IPS DF 6.9 (cell line): ENCODE measurements at places on chromosomes 11 and 22.

DNA sequence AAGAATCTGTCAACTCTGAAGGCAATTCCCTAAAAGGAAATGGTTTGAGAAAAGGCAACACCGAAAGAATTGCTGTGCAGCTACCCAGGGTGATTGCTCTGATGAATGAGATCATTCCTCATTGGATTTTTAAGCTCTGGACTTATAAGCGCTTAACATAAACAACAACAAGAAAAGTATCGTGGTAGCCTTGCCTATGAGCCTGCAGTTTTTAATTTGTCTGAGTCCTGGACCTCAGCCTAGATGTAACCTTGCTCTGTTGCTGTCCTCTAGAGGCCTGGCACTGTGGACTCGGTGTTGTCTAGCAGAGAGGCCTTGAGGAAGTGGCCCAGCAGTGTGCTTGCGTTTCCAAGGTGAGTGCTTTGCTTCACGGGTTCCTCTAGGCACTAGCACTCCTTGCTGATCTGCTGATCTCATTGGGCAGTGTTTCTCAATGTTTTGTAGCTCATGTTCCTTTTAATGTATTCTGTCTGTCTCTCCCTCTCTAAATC lies 20.4 kb downstream of the CCDC81 start:
- DNase-seq: no peak

DNA sequence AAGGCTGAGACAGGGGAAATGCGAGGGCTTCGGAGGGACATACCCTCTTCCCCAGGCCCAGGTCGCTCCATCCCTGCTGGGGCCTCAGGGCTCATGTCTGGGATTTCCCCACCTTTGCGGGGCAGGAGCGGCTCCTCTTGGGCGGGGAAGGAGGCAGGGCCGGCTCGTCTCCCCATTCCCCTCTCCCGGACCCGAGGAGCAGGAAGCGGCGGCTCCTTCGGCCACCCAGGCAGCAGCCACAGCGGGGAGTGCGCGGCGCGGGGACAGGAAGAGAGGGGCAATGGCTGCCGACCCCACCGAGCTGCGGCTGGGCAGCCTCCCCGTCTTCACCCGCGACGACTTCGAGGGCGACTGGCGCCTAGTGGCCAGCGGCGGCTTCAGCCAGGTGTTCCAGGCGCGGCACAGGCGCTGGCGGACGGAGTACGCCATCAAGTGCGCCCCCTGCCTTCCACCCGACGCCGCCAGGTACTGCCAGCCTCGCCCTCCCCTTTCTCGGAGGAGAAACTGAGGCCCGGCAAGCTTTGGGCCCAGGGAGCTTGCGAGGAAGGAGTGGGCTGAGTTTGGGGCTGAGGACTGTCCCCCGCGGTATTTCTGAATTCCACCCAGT lies at the start of gene ANKK1:
ANKK1 (plus strand) TSS at position 175 of the 607 bp plus-strand sequence; CDS start at position 281, 106 bp downstream.
- DNase-seq: peak; percentile 29

DNA sequence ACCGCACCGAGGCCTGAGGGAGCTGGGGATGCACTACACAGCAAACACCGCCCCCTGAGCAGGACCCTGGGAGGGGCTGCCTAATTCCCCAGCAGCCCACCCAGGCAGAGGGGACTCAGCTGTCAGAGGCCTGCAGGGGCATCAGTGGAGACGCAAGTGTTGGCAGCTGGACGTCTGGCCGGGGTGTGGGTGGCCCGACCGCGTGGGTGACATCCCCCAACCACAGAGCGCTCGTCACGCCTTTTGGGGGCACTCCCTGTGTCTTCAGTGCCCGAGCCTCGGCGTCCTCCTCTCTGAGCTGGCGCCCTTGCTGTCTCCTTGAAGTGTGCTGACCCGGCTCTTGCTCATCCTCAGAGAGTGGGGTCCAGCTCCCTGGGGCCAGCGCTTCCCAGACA lies 150.2 kb downstream of the BRD1 start:
- no peak for DNase-seq

DNA sequence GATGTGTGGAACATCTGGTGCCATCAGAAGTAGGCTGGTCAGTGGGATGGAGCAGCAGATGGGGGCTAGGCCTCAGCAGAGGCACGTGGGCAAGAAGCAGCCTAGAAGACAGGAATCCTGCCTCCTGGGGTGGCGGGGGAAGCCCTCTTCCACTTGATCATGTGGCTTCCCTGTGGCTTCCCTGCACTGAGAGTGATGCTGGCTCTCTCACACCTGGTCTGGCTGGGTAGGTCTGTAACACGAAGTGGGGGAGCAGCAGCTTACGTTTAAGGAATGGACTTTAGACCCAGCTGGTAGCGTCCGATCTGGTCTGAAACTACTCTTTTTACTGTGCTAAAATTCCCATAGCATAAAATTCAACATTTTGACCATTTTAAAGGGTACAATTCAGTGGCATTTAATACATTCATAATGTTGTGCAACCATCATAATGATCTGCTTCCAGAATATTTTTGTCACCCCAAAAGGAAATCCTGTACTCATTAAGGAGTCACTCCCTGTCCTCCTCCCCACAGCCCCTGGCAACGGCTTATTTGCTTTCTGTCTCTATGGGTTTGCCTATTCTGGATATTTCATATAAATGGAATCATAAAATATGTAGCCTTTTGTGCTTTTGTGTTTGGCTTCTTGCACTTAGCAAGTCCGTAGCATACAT lies 21.7 kb downstream of the PTPN5 start:
- no peak for DNase-seq

DNA sequence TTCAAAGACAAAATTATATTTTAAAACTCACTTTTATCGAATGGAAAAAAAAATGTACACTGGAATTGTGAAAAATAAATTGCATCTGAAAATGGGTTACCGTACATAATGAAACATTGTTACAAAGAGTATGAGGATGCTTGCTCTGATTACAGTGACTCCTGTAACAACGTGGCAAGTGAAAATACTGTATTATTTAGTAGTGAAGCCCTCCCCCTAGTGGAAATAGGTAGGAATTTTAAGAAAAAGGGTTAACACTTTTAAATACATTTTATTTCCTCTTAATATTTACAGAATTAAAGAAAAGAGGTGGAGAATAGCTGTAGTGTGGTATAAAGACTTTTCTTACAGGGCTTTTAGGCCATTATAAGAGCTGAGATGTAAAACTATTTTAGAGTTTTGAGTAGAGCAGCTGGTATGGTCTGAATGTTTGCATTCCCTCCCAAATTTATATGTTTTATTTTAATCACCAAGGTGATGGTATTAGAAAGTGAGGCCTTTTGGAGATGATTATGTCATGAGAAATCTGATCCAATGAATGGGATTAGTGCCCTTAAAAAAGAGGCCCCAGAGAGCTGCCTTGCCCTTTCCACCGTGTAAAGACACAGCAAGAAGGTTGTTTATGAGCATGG lies 25.2 kb downstream of the FAM76B start:
- DNase-seq: no peak

DNA sequence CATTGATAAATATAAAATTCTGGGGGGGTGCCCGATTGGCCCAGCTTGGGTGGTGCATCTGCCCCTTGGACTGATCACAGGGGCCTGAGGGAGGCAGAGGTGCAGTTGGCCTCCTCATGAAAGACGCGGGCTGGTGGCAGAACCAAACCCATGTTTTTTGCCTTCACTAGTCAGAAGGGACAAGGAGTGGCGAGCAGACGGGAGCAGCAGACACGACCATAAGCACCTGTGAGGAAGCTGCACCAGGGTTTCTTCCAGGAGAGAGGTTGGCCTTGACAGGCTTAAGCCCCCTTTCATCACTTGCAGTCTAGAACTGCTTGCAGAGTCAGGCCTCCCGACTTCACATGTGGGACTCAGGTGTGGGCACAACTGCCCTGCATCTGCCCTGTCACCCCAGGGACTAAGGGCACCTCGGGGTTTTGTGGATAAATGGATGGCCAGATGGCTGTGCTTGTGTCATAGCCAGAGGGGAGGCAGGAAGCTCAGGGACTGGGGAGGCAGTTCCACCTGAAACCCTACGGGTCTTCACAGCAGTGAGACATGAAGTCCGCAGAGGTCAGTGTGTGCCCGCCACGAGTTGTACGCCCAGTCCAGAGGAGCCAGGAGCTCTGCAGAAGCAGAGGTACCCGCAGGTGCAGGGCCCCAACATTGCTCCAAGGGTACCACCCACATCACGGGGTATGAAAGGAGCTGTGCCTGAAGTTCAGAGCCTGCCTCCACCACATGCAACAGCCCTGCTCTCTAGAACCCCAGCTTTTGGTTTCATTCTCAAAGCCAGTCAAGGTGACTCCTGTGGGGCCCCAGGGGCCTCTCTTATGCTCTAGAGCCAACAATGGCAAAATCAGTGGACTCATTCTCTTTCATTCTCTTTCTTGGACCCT lies 18.2 kb upstream of the SYT13 start:
- DNase-seq: no peak
